ENCODE measurements at places on chromosomes 7 and 10. TPM values are rescaled to one million over a fixed set of nuclear protein-coding genes. Genes with fewer than 3 reads are reported as not detected.

The KIFBP gene
- 38.7 TPM for total RNA-seq

The SGCE gene
- 31.2 TPM for total RNA-seq

The TEX36 gene
- total RNA-seq, result not detected

The PRKG1 gene
- total RNA-seq, result 16.5 TPM

The GRID2IP gene
- total RNA-seq, result 0.11 TPM

The STEAP1 gene
- total RNA-seq, result 55.5 TPM

The NPSR1 gene
- total RNA-seq, result not detected

The TMEM229A gene
- not detected for total RNA-seq

The DTX2 gene
- total RNA-seq, result 8.1 TPM

The IRF5 gene
- 0.22 TPM for total RNA-seq

The SUPV3L1 gene
- total RNA-seq, result 28.7 TPM

The UNCX gene
- not detected for total RNA-seq

The CLRN3 gene
- not detected for total RNA-seq

The MBL2 gene
- not detected for total RNA-seq

The SPDYE9 gene
- total RNA-seq, result not detected

The EBLN1 gene
- total RNA-seq, result not detected

The ZC3HAV1 gene
- total RNA-seq, result 56.6 TPM

The STAG3 gene
- total RNA-seq, result 0.54 TPM

The ZNF107 gene
- 4.8 TPM for total RNA-seq

The DOCK4 gene
- total RNA-seq, result 23.9 TPM
